ENCODE measurements at places on chromosomes 3 and 15.

- DNase-seq, result no peak
Observed at GRCh38 chr3:124283652-124284023, 291.7 kb upstream of the ROPN1 start.

- peak; percentile 5 for DNase-seq
Observed at GRCh38 chr3:126152901-126153694, 27.3 kb downstream of the ALDH1L1 start.

DNA sequence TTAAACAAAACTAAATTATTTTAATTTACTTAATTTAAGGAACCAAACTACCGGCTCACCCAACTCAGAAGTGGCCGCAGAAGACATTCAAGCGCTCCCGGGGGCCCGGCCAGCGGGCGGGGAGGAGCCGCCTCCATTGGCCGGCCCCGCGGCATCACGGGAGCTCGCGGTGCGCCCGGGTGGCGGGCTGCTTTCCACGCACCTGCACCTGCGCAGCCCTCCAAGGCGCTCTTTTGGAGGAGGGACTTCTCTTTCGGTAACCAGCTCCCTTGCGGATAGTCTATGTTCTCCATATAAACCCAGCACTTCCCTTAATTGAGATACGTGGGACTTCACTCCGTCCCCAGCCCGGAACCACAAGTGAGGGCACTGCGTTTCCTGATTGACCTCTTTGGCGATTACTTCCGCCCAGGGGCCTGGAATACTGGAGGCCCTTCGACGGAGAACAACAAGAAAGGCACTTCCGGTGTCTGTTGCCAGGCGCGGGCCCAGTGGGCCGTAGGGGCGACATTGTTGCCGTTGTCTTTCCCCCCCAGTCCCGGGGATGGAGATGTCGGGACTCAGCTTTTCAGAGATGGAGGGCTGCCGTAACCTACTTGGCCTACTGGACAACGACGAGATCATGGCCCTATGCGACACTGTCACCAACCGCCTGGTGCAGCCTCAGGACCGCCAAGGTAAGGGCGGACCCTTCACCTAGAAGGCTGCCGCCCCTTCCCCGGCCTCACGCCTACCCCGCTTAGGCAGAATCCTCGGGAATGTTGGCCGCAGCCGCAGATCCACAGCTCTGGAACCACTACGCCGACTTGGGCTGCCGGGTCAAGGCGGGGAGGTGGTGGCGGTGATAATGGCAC lies at the start of gene C3orf38:
TSS of gene C3orf38 (plus strand) at position 451 of the 854 bp plus-strand sequence. CDS start at position 545, 94 bp downstream.
- peak; percentile 74 for DNase-seq

DNA sequence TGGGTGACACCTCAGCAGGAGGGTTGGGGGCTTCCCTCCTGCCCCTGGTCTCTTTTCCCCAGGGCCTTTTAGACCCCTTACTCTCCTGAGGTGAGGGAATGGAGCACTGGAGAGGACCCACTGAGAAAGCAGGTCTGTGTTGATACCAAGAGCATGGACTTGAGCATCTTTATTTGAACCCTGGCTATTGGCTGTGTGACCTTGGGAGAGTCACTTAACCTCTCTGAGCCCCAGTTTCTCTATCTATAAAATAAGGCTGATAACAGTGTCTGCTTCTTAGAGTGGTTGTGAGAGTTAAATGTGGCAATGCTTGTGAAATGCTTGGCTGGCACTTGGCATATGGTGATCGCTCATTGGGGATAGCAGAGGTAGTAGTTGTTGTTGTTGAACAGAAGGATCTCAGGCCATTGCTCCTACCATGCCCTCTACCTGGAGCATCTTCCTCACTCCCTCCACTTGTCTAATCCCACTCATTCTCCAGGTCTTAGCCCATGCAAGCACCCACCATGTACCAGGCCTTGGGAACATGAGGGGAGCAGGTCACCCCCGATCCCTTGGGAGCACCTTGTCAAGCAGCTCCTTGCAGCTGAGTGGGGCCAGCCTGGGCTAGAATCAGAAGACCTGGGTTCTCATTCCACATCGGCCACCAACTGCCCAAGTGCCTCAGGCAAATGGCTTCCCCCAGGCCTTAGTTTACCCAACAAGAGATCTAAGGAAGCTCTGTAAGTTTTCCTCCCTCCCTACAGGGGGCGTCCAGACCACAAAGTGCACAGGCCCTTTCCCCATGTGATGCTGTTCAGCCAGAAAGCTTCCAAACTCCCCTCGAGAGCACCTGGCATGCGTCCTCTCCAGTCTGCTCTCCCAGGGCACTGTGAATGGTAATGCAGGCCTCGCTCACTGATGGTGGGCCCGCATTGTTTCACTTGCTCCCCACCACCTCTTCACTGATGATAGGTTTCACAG lies 96.7 kb downstream of the LSM3 start:
- DNase-seq, result no peak

- DNase-seq, result peak; percentile 59
Observed at GRCh38 chr3:141401573-141402475, 33.5 kb downstream of the ZBTB38 start.

DNA sequence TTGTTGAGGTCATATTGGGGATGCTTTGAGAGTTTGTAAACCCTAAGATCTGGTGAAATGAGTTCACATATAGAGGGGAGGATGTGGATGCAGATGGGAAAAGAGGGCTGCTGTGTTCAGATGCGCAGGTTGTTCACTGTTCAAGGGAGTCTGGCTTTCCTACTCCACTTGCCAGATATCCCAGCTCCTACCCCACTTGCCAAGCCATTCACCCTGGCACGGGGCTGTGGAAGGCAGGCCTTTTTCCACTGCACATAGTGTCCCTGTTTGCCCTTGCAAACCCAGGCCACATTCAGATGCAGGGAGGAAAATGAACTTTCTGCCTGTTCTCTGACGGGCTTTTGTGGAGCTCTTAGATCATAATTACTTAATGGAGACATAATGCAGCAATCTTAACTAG lies 29.0 kb downstream of the CRABP1 start:
- no peak for DNase-seq

DNA sequence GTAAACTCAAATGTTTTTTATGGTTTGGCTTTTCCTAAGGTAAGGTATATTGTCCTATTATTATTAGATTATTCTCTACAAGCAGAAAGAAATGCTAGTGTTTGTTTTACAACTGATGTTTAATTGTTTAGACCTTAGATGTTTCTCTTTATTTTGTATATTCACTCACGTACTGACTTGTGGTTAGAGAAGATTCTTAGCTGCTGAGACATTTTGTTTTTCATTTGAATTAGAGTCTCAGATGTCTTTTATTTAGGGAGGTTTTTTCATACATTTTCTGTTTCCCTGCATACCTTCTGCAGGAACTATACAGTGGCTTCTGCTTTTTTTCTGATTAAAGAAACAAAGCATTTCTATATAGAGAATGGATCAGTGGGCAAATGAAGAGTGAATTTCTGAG lies 110.9 kb downstream of the MYRIP start:
- no peak for DNase-seq

DNA sequence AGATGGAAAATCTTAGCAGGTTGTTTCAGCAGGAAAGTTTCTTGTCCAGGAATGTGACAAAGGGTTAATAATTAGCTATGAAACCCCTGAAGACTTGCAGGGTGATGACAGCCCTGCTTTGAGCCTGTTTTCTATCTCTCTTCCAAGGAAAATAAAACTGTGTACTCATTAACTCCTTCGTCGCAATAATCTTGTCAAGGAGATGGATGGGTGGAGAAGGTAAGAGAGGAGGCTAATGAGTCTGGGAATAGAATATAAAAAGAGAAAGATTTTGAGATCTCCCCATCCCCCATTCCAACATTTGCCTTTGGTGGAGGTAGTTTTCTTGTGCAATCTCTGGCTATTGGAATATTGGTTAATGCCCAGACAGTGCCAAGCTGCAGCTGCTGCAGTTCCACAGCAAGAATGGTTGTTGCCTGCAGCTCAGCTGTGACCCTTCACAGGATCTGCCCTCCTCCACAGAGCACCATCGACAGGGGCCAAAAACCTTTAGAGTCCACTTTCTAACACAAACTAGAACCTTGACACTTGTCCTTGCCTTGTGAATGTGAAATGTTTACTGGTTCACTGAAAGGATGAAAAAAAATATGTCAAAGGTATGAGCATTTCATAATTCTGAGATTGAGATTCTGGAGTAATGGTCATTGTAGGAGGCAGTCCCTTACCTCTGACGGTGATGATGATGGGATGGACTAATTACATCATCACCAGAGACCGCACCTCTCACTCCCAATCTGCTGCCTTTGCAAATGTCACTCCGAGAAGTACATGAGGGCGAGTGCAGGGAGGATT lies 4.2 kb upstream of the LRIG1 start:
- no peak for DNase-seq

DNA sequence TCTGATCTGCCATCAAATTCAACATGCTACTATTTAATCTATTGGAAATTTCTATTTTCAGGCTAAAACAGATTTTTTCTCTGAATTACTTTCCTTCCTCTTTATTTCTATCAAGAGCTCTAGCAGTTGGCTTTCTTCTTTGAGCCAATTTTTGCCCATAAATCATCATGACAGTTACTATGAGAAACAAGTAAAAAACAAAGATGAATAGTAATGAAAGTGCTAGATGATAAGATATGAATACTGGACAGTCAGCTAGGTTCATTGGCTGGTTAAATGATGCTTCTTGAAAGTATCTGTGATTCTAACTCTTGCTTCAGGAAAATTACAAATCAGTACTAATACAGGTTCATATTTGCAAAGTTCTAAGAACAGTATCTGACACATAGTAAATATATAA lies 38.6 kb upstream of the NANOGP8 start:
- no peak for DNase-seq

GRCh38 chr3:183579967-183580900 lies 24.7 kb upstream of the KLHL6 start:
- DNase-seq, result no peak

GRCh38 chr15:57373882-57374276 lies 2.4 kb upstream of the CGNL1 start:
- no peak for DNase-seq

DNA sequence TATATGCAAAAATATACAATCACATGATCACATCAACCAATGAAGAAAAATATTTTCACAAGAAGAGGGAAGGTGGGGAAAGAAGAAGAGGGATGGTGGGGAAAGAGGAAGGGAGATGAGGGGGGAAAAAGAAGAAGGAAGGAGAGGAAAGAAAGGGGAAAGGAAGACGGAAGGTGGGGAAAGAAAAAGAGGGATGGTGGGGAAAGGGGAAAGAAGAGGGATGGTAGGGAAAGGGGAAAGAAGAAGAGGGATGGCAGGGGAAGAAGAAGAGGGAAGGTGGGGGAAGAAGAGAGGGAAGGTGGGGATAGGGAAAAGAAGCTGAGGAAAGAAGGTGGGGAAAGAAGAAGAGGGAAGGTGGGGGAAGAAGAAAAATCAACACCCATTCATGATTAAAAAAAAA lies 3.2 kb upstream of the GOLGB1 start:
- no peak for DNase-seq

GRCh38 chr3:23706111-23706510 lies 99.6 kb upstream of the UBE2E1 start:
- no peak for DNase-seq

DNA sequence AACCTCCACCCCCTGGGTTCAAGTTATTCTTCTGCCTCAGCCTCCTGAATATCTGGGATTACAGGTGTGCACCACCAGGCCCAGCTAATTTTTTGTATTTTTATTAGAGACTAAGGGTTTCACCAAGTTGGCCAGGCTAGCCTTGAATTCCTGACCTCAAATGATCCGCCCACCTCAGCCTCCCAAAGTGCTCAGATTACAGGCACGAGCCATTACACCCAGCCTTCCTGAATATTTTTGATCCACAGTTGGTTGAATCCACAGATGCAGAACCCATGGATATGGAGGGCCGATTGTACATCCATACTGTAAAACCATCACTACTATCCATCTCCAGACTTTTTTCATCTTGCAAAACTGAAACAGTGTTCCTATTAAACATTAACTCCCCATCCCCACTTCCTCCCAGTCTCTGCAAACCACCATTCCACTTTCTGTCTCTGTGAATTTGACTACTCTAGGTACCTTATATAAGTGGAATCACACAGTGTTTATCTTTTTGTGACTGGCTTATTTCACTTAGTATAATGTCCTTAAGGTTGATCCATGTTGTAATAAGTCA lies 8.2 kb upstream of the TMEM62 start:
- no peak for DNase-seq

DNA sequence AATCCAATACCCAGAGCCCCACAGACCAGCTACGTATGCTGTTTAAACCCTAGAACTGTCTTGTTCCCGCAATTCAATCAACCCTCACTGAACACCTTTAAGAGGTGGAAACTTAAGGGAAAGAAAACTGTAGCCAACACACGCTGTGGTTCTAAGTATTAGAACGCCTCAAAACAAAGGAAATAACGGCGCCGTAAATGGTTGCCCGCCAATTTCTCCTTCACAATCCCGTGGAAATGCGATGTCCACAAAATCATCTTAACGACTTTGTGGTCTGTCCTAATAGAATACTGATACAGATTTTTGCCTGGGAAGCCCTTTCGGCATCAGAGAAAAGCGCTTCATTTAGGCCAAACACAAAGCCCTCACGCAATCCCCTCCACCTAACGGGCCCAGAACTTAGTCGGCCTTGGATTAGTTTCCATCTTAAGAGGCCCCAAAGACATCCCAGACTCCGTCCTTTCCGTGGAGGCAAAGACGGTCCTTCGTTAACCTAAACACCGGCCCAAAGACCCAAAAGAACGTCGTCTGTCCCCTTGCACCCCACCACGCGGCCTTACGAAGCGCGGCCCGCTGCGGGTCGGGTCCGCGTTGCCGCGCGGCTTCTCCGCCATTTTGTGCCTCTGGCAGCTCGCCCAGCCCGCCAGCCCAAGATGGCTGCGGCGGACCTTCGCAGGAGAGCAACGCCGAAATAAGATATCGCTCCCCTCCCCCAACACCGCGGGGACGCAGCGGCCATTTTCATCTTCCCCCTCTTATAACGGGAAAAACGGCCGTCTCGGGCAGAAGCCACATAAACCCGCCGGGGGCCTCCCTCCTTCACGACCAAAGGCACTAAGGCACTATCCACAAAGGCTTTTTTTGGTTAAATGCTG lies 763 bp downstream of the TRA2B start:
- DNase-seq, result peak; percentile 85

DNA sequence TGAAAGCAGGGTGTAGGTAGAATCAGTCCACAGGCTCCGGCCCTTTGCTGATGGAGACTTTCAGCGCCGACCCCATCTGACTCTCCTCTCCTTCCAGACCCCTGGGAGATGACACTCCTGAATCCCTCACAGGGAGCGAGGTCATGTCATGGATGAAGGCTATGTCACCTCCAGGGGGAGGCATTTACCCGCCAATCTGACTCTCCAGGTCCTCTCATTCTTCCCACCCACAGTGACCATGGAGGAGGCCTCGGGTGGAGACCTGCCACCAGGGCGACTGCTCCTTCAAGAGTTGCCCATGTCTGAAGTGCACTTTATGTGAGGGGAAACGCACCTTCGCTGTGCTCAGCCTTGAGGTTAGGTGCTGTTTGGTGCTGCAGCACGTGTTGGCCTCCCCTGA lies 112.7 kb downstream of the KLF13 start:
- DNase-seq, result no peak

GRCh38 chr15:41678742-41679141 lies 18.5 kb downstream of the MGA start:
- DNase-seq, result no peak
